ENCODE measurements at places on chromosomes 6 and 20.

DNA sequence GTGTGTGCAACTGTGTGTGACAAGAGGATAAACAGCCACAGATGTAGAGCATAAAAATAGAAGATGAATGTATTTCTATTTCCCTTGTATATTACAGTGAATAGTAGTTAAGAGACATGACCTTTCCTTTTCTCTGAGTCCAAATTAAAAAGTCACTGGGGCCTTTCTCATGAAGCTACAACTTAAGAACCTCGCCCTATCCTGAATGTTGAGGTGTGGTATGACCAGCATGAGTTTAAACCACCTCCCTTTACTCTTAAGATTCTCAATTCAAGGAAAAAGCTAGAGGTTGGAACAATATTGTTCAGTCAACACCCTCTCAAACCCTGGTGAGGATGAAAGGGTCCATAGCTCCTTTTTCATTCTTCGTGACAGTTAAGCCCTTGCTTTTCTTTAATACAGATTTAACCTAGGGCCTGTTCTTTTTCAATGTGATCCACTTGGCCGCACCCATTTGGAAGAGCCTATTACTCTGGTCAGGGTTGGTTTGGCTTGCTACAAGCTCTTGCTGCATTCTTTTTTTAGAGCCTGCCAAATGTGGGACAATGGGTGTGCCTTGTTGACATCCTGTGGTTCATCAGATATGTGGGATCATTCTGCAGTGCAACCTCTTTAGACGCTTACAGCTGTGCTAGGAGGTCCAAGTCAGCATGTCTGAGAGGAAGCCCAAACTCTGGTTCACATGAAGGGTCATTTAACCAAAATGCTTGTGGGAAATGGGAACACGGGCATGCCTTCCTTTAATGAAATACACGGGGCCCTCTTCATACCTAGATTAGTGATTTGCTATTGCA, 290.0 kb downstream of the HAO1 start:
- peak; percentile 98 for DNase-seq

DNA sequence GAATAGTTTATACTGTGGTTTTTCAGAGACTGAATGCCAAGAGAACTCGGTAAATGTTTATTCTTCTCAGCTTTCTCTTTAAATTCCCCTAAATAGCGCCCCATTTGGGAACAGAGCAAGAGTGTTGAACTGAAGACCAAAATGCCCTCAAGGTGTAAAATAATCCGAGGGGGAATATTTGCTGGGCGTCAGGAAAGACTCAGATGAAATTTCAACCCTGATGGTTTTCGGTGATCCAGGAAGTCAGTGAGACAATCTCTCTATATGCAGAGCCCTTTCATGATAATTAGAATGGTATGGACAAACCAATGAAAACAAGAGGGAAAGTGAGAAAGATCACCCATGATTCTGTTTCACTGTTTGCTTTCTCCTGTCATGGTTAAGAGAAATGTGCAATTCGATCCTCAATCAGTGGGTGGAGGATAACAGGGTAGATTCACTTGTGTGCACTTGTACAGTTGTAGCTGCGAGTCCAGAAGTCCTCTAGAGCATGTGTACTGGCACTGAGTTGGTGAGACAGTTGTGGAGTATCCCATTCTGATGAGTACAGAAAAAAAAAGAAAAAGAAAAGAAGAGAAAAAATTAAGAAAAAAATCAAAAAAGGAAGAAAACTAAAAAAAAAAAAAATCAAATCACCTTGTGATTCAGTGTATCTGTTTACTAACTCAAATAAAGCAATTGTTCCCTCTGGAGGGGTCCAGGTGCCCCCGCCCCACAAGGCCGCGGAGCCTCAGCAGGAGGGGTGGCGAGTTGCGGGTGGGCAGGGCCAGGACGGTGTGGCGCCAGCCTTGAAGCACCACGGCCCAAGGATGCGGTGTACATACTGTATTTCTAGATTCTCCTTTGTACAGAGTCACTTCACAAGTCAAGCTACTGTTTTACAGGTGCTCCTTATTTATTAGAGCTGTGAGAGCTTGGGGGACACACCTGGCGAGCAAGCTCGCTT, 164.9 kb downstream of the SCML4 start:
- no peak for DNase-seq

DNA sequence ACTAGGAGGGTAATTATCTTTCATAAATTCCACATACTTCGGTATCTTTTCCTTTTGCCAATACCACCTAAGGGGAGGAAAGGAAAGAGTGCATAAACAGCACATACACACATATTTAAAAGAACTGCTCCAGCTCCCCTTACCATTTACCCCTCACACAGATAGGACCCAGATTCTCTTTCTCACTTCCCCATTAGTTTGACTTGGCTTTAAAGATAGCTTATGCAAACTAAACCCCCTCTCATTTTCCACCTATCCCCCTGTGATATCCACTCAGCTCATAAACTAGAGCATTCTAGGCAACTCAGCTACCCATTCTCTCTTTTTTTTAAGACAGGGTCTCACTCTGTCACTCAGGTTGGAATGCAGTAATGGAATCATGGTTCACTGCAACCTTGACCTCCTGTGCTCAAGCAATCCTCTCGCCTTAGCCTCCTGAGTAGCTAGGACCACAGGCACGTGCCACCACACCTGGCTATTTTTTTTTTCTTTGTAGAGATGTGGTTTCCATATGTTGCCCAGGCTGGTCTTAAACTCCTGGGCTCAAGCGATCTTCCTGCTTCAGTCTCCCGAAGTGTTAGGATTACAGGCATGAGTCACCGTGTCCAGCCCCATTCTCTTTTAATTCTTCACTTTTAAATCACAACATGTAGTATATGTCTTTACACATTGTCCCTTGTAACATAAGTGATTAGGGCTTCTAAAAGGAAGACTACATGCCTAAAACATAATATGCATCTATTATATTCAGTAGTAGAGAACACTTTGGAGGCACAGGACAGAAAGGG, 4.0 kb downstream of the FUCA2 start:
- no peak for DNase-seq

DNA sequence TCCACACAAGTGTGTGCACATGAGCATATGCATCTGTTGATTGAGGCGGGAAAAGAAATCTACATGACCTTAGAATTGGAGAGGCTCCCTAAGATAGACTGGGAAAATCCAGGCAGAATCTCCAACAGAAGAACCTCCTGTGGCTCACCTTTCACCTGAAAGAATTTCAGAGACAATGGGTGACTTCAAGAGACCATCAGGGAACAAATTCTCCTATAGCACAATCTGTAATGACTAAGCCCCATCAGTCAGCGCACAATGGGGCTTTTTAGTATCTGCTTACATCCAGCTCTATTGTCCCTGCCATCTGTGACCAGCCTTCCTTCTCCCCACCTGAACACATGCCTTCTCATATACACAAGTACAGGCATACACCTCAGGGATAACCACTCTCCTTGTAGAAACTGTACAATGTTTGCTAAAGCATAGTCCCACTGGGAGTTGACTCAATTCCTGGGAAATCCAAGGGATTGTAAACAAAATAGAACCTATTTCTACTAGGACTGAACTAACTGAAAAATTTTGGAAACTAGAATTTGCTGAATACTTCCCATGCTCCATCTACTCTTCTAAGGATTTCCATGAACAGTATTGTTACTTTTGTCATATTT, 150.8 kb upstream of the STXBP5 start:
- DNase-seq = no peak

GRCh38 chr20:10863337-10864060, 189.7 kb upstream of the JAG1 start:
- DNase-seq = peak; percentile 64

DNA sequence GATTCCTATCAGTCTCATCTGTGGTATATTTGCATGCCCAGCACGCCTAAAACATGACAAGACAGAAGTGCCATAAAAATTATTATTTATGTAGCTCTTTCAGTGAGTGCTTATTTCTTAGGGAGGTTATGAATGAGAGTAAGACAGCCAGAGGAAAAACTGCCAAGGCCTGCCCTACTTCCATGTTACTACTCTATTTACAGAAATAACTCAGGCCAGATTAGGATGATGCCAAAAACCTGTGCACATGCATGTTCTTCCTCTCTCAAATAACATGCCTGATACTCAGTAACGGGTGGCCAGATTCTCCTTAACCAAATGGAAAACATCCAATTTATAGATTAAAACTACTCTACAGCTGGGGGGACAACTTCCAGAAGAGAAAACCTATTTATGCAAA, 45.7 kb downstream of the ILRUN start:
- DNase-seq = no peak

DNA sequence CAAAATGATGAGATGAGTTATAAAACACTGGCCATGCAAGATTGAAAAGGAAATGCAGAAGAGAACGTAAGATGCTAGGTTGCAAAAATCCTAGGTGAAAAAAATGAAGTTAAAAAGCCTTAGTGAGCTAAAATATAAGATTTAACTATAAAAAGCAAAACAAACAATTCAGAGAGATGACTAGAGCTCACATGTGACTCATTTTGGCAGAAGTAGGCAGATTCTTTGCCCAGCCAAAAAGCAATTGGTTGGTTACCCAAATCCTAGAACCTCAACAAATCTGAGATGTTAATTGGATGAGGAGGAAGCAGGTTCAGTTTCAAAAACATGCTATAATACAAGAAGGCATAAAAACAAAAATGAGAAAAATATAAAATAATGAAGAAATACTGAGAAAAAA, 249.1 kb downstream of the OGFRL1 start:
- DNase-seq = no peak

GRCh38 chr6:123462152-123462551, 174.6 kb downstream of the TRDN start:
- DNase-seq = no peak

Measured in AG09319 (cell line).